Stimulated activated CD8-positive, alpha-beta memory T cell treated with anti-CD3 and anti-CD28 coated beads, Interleukin-4, amount 100 ng/mL, for 1 hour (primary cell): ENCODE measurements at places on chromosomes 1 and 21.

DNA sequence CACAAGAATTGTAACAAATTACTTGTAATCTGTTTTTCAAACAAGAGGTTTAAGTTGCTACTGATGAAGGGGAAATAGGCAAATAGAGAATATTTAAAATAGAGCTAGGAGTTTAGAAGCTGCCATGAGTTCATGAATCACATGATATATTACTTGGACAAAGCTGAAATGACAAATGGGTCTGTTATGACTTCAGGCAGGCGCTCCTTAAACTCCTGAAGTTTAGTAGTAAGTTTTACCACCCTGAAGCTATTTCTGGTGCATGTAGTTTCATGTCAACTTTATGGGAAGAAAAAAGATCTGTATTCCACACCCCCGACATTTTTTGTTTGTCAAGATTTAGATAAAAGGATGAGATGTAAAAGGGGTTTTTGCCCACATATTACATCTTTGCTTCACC lies 58.5 kb downstream of the PLA2G4A start:
- DNase-seq = no peak

DNA sequence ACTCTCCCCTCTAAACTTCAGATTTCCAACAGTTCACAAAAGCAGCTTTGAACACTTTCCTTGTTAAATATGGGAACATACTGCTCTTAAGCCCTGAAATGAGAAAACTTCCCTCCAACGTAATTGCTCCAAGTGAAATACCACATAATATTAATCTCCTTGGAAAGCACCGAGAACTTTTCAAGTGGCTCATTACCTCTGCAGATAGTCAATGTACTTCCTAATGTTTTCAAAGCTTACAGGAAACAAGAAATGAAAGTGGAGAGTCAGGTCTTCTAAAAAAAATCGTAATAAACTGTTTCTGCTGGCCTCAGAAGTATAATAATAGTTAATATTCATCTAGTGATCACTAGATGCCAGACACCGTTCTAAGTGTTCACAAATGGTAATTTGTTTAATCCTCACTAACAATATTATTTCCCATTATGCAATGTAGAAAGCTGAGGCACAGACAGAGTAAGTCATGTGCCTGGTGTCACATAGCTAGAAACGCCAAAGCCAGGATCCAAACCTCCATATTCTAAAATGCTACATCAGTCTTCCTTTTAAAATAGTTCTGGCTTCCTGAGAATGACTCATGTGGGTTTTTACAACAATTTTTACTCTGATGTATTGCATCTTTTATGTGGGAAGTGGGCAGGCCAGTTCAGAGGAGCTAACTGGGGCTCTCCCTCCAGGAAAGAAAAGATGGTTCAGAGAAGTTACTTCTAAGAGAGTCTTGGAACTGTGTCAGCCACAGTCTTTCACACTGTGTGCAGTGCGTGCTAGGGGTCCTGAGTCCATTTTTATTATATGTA lies 177.2 kb downstream of the PLPPR4 start:
- no peak for DNase-seq

DNA sequence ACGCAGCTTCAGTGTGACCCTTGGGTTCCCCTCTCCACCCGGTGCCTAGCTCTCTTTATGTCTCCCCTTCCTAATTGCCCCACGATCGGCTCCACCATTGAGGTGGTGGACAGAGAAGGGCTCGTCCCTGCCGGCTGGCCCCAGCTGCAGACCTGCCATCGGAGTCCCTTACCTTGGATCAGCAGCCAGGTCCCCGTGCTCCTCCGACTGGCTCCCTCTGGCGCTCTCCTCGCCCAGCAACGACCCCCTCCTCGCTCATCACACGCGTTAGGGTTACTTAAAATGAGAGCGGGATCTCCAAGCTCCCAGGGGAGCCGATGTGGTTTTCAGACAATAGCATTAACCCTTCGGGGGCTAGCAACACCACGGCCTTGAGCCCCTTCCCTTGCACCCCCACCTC lies 8.1 kb upstream of the ETV3L start:
- DNase-seq = no peak

GRCh38 chr1:44326024-44326701 lies 28.9 kb downstream of the ERI3 start:
- no peak for DNase-seq

DNA sequence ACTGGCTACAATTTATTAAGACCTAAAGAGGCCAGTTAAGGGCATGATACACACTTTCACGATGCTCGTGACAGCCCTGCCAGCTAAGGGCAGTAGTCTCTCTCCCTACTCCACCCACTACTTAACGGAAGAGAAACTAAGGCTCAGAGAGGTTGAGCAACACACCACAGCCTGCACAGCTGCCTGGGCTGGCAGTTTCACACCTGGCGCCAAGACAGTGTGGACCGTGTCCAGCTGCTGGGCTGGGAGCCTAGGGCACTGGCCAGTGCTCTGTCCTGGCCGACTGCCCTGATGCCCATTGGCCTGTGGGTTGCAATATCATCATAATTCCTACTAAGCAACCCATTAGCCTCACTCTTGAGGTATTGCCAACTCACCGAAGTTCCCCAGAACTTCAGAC lies 27.6 kb downstream of the TENT5C start:
- no peak for DNase-seq

DNA sequence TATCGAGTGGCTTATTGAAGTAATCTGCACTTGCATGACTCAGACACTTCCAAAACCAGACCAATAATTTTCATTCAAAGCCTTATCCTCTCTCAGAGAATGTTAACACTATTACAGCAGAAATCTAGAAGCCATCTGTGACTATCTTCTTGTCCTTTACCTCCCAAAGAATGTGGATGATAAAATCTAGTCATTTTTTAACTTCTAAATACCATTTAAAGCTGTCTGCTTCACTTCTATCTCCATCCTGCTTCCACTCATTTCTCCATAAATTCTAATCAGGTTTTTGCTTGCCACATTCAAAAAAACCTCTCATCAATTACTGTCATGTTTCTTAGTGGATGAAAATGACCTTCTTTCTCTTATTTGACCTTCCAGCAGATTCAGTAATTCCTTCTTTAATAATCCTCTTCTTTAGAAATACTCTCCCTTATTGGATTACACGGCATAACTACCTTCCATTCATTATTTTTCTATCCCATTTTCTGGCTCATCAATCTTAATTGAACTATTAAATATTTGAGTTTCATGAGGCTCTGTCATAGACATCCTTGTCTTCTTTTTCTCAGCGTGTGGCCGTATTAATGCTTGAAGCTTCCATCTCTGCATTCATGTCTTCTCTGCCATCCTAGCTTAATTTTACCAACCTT lies 1999.4 kb downstream of the MRPL39 start:
- DNase-seq = no peak

DNA sequence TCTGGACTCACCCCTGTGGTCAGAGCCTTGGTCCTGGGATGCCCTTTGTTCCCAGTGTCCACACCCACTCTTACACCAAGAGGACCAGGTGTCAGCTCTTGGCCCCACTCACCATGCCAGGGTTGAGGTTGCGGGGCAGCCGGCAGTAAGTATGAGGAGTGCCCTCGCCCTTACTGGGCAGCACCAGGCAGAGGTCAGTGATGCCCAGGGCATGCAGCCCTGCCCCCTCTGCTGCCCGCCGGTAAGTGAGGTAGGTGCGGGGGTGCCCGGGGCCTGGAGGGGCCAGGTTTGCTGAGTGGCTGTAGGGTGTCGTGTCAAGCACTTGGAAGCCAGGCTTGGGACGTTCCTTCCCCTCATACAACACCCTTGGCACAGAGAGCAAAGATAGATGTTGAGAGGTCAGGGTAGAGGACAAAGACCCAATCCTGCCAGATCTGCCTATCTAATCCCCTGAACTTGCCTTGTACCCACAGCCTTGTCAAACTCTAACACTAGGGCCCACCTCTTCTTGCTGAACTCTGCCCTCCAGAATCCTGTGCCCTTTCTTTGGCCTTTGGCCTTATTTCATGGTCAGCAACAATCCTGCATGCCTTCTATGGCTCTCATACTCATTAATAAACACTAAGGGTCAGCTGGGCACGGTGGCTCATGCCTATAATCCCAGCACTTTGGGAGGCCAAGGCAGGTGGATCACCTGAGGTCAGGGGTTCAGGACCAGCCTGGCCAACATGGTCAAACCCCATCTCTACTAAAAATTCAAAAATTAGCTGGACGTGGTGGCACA lies 3.6 kb downstream of the DENND4B start:
- no peak for DNase-seq

GRCh38 chr1:29642519-29642918 lies 406.2 kb downstream of the PTPRU start:
- no peak for DNase-seq

GRCh38 chr1:205365945-205366463 lies 9.3 kb upstream of the KLHDC8A start:
- no peak for DNase-seq

- DNase-seq = no peak
These were observed 49.4 kb downstream of the SYDE2 start for GRCh38 chr1:85151446-85151845.

DNA sequence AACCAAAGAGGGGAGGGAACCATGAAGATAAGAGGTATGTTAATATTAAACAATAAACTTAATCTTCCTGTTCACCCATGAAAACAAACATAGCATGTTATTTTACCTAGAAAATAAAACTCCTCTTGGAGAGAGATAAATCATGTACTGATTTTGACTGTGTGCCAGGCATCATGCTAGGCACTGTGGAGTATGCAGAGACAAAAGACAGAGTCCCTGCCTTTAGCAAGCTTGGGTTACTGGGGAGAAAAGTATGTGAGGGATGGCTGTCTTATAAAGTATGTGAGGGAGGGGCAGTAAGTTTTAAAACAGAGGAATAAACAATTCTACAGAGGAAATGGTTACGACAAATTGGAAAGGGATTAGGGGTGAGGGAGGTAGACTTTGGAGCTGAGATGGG lies 129.5 kb upstream of the BEND5 start:
- DNase-seq = no peak

- no peak for DNase-seq
These were observed 16.8 kb downstream of the IFFO2 start for GRCh38 chr1:18939398-18940302.

- DNase-seq = no peak
These were observed 67.8 kb downstream of the POU2F1 start for GRCh38 chr1:167288390-167289074.

DNA sequence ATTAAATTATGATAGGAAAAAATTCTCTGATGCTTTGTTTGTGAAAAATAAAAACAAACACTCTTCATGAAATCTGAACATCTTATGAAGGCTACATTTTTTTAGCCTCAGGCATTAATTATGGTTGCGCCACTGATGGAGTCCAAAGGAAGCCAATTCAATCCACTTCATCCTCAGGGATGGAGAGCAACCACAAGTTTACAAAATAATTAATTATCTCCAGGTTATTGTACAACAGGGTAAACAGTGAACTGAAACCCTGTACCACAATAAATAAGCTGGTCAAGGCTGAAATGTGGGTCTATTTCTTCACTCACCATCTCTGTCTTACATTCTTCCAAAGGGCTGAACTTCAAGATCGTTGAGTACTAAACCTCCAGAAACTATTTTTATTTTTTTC lies 49.2 kb downstream of the MRPL39 start:
- no peak for DNase-seq

- DNase-seq = no peak
These were observed 57.1 kb downstream of the TNFSF18 start for GRCh38 chr1:172993640-172994039.

- no peak for DNase-seq
These were observed 506.6 kb upstream of the PTBP2 start for GRCh38 chr1:96214982-96215381.

GRCh38 chr1:243706563-243706962 lies 143.5 kb downstream of the AKT3 start:
- DNase-seq = no peak

DNA sequence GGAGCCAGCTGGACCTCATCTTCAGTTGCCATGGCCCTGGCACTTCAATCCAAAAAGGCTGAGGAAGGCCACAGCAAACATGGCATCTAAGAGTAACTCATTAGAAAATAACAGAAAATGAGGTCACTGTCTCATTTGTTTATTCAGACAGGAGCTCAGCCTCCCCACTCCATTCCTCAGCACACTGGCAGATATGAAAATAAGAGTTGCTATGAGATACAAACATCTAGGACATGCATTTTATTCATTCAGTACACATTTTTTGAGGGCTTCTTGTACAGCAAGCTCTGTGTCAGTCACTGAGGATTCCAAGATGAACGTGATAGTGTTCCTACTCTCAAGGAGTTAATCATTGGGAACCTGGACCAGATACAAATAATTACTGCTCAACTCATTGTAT lies 32.7 kb upstream of the TMEM125 start:
- no peak for DNase-seq
